G401 (cell line): ENCODE measurements at places on chromosomes 4 and X. TPM values are rescaled to one million over a fixed set of nuclear protein-coding genes. Genes with fewer than 3 reads are reported as not detected.

DNA sequence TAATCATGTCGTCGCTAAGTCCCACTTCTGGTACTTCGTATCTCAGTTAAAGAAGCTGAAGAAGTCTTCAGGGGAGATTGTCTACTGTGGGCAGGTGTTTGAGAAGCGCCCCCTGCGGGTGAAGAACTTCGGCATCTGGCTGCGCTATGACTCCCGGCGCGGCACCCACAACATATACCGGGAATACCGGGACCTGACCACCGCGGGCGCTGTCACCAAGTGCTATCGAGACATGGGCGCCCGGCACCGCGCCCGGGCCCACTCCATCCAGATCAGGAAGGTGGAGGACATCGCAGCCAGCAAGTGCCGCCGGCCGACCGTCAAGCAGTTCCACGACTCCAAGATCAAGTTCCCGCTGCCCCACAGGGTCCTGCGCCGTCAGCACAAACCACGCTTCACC, 11.3 kb downstream of the PNCK start:
- no peak for DNase-seq

DNA sequence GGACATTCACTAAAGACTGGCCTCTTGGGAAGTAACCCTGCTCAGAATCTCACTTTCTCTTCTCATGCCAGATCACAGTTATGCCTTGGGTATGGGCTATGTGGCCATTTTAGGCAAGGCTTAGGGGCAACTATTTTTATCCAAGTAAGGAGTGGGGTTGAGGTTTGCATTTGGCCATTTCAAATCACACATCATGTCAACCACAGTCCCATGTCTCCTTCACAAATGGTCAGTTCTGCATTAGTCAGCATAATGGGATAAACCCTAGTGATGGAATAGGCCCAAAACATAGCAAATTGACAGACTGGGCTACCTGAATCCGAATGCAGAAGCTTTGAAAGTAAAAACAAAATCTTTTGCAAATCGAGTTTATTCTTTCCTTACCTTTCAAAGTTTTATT, 827 bp upstream of the RTL3 start:
- no peak for DNase-seq

The CDKL2 gene
- total RNA-seq, result not detected in 2 replicates

- DNase-seq, result no peak
These were observed 6.7 kb upstream of the USP11 start for GRCh38 chrX:47226071-47226470.

GRCh38 chrX:30895370-30895769, 6.3 kb upstream of the TAB3 start:
- no peak for DNase-seq

The IGFBP7 gene
- 11.1 and 18.2 TPM in 2 replicates for total RNA-seq

GRCh38 chr4:80989921-80990544, 40.5 kb upstream of the BMP3 start:
- peak; percentile 72 for DNase-seq

DNA sequence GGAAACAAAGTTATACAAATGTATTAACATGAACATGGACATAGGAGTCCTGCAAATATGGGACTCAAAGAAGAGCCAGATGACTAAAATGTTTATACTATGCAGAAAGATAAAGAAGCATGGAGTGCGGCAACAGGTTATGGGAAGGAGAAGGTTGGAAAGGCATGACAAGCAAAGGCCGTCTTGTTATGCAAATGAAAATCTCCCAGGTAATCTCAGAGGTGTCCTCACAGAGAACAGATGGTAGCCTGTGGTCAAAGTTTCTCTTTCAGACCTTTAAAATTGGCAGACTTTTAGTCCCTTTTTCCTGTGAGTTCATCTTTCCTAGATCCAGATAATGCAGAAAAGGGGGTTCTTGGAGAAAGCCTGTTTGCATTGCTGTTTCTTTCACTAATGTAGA, 116.4 kb upstream of the BEND4 start:
- no peak for DNase-seq

The SHROOM2 gene
- 0.31 and 0.64 TPM in 2 replicates for total RNA-seq

The CFAP47 gene
- total RNA-seq, result not detected in 2 replicates

DNA sequence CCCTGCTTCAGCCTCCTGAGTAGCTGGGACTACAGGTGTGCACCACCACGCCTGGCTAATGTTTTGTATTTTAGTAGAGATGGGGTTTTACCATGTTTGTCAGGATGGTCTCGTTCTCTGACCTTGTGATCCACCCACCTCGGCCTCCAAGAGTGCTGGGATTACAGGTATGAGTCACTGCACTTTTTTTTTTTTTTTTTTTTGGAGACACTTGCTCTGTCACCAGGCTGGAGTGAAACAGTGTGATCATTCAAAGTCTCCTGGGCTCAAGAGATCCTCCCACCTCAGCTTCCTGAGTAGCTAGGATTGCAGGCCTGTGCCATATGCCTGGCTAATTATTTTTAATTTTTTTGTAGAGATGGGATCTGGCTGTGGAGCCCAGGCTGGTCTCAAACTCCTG, 338.8 kb downstream of the PPP3CA start:
- DNase-seq, result no peak

DNA sequence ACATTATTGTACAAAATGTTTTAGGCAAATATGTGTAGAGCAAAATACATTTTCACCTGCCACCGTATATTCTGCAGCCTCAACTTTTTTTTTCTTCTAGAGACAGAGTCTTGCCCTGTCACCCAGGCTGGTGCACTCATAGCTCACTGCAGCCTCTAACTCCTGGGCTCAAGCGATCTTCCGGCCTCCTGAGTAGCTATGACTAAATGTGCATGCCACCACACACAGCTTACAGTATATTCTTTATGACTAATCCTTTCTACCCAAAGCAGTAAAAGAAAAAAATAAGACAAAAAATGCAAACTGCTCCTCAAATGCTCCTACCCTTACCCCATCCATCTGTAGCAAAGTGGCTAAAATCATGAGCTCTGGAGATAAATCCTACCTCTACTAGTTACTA, 426.3 kb downstream of the KCNIP4 start:
- no peak for DNase-seq

The MID1IP1 gene
- 4.1 and 8.1 TPM in 2 replicates for total RNA-seq

- DNase-seq, result peak; percentile 51
These were observed 303.6 kb downstream of the FBXW7 start for GRCh38 chr4:152232271-152232670.

DNA sequence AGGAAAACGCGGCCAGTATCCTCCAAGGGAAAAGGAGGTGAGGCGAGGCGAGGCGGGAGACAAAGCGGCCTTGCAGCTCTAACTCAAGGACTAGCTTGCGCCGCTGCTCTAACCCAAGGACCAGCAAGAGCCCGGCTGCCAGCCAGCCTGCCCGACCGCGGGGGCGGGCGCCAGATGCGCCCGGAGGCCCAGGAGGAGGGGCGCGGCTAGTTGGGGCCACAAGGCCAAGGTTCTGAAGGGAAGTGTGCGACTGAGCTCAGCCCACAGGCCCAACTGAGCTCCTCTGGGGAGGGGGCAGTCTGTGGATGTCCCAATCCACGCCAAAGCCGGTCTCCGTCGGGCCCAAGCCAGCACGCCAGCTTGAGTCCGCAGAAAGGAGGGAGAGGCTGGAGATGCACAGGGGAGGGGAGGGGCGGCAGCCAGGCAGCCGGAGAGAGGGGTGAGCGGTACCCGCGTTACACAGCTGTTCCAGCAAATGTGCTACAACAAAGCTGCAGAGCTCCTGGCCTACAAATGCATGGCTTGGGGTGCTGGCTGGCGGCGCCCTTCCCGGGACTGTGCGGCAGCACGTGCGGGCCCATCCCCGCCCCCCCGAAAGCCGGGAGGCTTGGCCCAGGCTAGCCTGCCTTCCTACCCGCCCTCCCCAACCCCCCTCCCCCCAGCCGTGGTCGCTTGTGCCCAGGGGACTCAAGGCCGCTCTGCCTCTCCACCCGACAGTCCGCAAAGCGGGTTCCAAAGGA, 637 bp downstream of the AMER1 start:
- DNase-seq, result peak; percentile 40

The PDE5A gene
- total RNA-seq, result 0.06 and 0.75 TPM in 2 replicates

DNA sequence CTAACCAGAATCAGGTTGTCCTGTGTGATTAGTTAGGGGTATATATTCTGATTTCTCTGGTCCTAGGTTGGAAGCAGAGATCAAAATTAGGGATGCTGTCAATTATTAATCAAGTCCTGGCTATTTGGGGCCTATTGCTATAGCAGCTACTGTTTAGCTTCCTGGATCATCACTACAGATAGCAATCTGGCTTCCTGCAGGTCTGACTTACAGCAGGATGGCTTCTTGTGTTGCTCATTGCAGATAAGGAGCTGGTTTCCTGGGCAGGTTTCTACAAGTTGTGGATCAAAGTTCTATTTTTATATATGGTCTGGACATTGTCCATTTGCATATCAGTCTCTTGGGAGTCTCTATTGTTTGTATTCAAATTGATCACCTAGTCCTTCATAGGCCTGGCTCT, 57.7 kb upstream of the C4orf54 start:
- DNase-seq, result no peak

The PPBP gene
- not detected in 2 replicates for total RNA-seq

GRCh38 chr4:123562994-123563750, 166.6 kb downstream of the SPRY1 start:
- no peak for DNase-seq

- DNase-seq, result no peak
These were observed 155.9 kb downstream of the PALLD start for GRCh38 chr4:168652755-168653154.

The MAP3K15 gene
- total RNA-seq, result 1.5 and 2.5 TPM in 2 replicates

DNA sequence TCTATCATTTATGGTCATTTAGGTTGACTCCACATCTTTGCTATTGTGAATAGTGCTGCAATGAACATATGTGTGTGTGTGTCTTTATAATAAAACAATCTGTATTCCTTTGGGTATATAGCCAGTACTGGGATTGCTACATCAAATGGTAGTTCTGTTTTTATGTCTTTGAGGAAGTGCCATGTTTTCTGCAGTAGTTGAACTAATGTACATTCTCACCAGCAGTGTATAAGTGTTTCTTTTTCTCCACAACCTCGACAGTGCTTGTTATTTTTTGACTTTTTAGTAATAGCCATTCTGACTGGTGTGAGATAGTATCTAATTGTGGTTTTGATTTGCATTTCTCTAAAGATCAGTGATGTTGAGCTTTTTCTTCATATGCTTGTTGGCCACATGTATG, 80.5 kb downstream of the ARHGAP6 start:
- no peak for DNase-seq

The RBMXL3 gene
- total RNA-seq, result not detected in 2 replicates

GRCh38 chr4:51843309-51844152, 578 bp downstream of the DCUN1D4 start:
- DNase-seq, result no peak

The PI4K2B gene
- total RNA-seq, result 44.1 and 57.7 TPM in 2 replicates

- DNase-seq, result peak; percentile 41
These were observed 149.8 kb upstream of the ARHGEF9 start for GRCh38 chrX:63934791-63935190.

The CXCL11 gene
- total RNA-seq, result not detected in 2 replicates

GRCh38 chrX:18016941-18017340, 155.8 kb upstream of the RAI2 start:
- DNase-seq, result peak; percentile 27

DNA sequence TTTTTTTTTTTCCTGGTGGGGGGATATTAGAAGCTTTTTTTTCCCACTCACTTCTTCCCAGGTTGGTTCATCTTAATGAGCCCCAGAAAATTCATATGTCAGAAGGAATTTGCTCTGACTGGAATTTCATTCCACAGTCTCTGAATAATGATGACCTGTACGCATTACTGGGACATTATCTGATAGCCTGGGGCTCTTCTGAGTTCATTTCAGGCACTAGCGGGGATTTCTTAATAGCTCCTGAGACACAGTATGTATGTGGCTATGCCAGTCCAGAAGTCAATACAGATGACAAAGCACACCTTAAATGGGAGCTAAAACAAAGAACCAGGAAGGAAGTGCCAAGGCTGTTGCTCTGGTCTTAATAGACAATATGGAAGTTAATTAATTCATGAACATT, 295.2 kb upstream of the IGFBP7 start:
- no peak for DNase-seq

DNA sequence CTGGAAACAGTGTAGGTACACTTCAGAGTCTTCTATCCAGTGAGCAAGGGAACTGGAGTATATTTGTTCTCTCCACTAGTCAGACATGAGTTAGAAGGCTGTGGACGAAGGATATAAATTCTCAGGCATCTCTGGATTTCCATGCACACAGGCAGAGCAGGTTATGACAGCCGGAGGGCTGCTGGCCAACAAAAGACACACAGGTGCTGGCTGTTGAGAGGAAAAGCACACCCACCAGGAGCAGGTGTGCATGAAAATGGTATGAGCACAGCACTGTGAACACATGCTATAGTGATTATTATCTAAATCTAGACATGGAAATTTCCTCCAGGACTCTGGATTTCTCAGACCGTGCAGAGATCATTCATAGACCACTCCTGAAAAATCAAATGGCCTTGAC, 444.7 kb upstream of the RPS6KA3 start:
- DNase-seq, result peak; percentile 78

GRCh38 chrX:92232182-92232581, 453.0 kb downstream of the PCDH11X start:
- DNase-seq, result no peak

The TMEM31 gene
- total RNA-seq, result not detected in 2 replicates

DNA sequence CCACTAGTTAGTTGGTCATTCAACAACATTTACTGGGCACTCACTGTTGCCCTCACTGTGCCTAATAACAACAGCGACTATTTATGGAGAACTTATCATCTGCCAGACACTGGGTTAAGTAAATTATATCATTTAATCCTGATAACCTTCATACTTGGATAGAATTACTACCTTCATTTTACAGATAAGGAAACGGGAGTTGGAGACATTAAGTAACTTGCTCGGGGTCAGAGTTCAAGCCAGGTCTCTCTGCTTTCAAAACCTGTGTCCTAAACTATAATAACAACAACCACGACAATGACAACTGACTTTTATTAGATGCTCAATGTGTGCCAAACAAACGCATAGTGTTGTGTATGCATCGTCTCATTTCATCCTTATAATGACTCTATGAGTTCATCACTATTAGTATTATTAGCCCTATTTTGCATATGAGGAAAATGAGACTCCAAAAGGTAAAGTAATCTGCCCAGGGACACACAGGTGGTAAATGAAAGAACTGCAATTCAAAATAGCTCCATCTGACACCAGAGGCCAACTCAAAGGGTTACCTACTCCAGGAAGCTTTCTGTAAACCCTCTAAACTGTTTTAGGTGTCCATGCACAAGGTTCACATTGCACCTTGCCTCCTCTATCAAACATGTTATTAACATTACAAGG, 98.4 kb upstream of the ACSL4 start:
- DNase-seq, result no peak

The DCAF4L1 gene
- total RNA-seq, result not detected in 2 replicates

- no peak for DNase-seq
These were observed 159.4 kb upstream of the AR start for GRCh38 chrX:67384403-67384802.

The TAF7L gene
- total RNA-seq, result not detected in 2 replicates

The MYL5 gene
- 4.5 and 7.4 TPM in 2 replicates for total RNA-seq

- peak; percentile 30 for DNase-seq
These were observed 185.2 kb upstream of the CTSO start for GRCh38 chr4:156138781-156139280.

- DNase-seq, result no peak
These were observed 25.4 kb upstream of the SLITRK4 start for GRCh38 chrX:143661286-143661685.

DNA sequence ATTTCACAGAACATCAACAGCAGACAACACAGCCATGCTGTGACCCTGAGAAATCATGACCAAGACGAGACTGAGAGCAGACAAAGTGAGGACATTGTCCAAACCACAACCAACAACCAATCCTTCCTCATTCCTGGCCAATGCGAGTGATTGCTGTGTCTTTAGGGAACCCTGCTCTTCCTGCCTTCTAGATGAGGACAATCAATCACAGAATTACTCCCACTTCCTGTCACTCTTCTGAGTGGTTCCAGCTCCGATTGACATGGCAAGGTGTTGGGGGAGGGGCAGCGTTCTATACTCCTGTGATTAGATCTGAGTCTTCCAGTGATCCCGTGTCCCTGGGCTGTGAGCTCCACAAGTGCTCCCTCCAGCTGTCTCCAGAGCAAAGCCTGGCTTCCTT, 227.8 kb downstream of the STIM2 start:
- no peak for DNase-seq

The CXCL10 gene
- not detected in 2 replicates for total RNA-seq
